ENCODE measurements at places on chromosomes 3 and 15.

- DNase-seq, result no peak
Observed at GRCh38 chr3:94359996-94360395, 297.1 kb downstream of the NSUN3 start.

DNA sequence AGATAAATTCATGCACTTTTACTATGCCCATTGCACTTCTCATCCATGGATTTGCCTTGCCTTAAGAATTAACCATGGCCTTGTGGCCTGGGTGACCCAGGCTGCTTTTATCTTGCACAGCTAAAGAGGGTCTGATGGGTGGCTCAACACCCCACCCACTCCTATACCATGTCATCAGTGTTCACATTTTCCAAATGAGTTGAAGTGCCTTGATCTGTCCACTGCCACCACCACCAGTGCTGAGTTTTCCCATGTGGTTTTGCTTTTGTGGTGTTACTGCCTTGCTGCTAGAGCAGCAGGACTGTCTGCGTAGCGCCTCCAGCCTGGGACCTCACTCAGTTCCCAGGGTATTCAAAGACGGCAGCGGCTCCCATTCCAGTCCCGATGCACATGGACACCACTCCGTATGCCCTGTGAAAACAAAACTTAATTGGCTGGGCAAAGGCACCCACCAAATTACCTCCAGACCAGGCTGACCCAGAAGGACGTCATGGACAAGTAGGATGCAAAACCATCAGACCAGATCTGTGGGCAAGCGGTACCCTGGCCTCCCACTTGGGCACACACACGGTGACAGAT lies 14.1 kb downstream of the ACAA1 start:
- peak; percentile 51 for DNase-seq

DNA sequence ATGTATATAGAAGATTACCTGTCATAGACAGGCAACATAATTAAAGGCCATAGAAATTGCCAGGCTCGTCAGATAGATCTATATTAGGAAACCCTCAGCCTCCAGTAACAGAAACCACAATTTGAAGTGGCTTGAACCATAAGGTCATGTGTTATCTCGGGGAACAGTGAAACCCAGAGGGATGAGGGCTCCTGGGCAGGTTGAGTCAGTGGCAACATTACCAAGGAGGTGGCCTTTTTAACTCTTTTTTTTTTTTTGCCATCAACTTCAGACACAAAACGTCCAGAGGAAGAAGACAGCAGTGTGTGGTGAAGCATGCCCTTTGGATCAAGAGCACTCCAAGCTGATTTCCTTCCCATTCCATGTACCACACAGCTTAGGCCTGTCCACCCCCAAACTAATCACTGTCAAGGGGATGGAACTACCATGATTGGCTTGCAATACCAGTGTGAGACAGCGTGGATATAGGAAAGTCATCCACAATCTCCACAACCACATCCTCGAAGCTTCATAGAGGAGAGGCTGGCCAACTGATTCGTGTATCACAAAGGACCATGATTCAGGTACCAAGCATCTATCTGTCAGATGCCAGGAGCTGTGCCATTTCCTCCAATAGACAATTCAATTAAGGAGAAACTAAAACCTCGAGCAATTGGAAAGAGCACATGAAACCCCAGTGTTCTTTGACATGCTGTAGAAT lies 999 bp upstream of the KIF7 start:
- no peak for DNase-seq

DNA sequence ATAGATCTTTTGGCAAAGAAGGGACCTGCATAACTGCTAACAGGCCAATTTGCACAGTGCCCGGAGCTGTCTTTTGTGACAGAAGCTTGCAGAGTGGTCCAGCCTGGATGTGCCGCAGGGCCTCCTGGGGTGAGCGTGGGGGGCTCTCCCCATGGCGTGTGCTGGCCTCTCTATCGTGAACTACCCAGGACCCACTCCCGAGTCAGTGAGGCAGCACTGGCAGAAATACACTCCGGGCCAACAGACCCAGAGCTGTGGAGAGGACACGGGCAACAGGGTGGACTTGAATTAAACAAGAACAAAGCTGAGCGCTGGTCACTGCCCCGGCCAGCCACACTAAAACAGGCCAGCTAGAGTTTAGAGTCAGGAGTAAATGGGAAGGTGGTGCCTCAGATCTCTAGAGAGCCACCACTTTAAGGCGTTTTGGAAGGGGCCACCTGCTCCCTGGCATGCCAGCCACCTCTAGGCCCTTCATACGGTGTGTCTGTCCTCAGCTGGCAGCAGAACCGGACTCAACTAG lies 152.1 kb downstream of the KLF13 start:
- no peak for DNase-seq

- DNase-seq, result peak; percentile 84
Observed at GRCh38 chr15:81296673-81297072, 27.3 kb downstream of the STARD5 start.

- DNase-seq, result no peak
Observed at GRCh38 chr15:62416526-62416925, 251.4 kb upstream of the C2CD4B start.

DNA sequence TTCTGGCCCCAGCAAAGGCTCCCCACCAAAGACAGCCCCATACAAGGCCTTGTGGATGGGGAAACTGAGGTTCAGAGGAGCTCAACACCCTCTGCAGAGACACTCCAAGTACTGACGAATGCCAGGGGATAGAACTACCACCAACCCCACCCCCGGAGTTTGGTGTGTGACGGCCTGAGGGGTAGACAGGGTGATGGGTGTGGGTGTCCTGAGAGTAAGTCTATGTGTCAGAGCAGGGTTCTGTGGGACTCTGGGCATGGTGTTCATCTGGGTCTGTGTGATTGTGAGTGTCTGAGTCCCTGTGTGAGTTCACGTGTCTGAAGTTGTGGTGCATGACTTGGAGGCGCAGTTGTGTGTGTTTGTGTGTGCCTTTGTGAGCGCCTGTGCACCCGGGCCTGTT lies 7.4 kb downstream of the PTH1R start:
- no peak for DNase-seq

DNA sequence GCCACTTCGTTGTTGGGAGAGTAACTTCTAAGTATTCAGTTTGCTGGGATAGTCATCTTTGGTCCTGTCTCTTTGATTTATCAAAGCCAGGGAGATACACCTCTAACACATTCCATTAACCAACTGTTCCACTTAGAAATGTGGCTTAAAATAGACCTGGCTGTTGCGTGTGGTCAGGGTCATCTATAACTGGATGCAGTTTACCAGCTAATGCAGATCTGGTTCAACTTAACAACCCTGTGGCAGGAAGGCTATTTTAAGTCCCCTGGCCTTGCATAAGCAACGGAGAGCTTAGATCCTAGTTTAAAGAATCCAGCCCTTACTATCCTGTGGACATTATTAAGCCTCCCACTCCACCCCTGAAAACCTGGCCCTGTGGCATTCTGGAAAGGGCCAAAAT lies 28.1 kb upstream of the CAPN3 start:
- DNase-seq, result no peak

- no peak for DNase-seq
Observed at GRCh38 chr3:43515208-43515917, 106.4 kb downstream of the ANO10 start.

GRCh38 chr3:18512007-18512406 lies 86.9 kb upstream of the SATB1 start:
- no peak for DNase-seq

DNA sequence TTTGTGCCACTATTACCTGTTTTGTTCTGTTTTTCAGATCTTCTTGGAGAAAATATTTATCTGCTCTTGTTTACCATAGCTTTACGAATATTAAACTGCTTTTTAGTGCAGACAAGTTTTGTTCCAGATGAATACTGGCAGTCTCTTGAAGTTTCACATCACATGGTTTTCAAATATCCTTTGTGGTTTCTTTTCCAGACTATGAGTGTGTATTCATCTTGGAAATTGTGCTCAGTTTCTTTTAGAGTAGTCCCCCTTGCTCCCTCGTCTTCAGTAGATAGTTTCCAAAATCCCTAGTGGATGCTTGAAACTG lies 1.2 kb downstream of the PIGB start:
- DNase-seq, result no peak

- DNase-seq, result no peak
Observed at GRCh38 chr3:147540921-147541320, 131.8 kb downstream of the ZIC1 start.

DNA sequence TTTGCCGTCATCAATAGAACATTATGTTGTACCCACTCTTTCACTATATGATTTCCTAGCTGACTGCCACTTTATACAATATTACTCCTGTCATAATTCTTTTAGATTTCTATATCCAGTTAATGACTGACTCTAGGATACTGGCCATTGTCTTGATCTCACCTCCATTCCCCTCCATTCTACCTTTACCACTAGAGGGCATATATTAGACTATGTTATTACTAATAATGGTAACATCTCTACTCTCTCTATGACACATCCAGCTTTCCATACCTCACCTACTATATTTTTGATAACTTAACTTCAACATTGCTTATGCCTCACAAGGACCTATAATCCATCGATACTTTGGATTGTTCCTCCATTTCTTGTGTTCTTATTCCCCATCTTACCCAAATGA lies 31.4 kb upstream of the POU1F1 start:
- DNase-seq, result no peak

- DNase-seq, result peak; percentile 94
Observed at GRCh38 chr3:127574880-127575878, 15.4 kb downstream of the TPRA1 start.

DNA sequence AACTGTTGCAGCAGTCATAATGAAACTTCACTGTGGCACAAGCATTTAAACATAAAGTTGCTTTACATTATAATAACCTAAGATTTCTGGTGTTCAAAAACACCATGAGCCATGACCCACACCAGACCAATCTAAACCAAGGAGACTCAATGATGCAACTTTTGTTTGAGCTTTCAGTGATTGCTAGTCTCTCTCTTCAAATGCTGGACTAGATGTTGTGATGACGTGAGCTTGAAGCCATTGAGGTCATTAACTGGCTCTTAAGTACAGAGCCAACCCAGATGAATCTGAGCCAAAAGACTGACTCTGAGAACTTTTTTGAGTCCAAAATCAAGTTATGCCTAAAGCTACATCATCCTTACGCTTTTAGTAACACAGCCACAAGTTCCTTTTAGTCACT lies 36.5 kb downstream of the ATR start:
- no peak for DNase-seq

GRCh38 chr3:107907996-107908395 lies 182.8 kb downstream of the CD47 start:
- no peak for DNase-seq

- DNase-seq, result no peak
Observed at GRCh38 chr3:2656806-2657777, 453.1 kb downstream of the IL5RA start.

DNA sequence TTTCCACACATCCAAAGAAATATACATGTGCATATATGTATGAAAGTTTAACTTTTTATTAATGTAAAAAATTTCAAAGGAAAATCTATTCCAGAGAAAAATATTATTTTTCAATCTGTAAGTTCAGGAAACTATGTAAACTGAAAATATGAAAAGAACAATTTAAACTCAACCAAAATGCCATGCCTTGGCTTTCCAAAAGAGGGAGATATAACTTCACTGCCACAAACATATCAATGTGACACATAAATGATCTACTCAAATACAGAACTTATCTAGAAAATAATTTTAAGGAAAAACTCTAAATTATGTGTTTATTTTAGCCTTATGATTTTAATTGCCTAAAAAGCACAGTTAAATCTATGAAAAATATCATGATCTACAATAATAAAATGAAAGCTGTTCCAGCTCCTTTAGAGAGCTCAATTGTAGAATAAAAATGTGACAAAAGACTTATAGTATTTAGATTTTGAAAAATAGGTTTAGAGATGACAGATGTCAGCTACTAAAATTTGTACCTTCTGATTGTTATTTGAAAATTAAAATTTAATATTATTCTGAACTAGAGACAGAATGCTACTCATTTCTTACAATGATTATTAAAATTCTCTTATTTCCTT lies 94.8 kb downstream of the GBE1 start:
- no peak for DNase-seq

- no peak for DNase-seq
Observed at GRCh38 chr3:185766329-185767001, 58.4 kb downstream of the IGF2BP2 start.

DNA sequence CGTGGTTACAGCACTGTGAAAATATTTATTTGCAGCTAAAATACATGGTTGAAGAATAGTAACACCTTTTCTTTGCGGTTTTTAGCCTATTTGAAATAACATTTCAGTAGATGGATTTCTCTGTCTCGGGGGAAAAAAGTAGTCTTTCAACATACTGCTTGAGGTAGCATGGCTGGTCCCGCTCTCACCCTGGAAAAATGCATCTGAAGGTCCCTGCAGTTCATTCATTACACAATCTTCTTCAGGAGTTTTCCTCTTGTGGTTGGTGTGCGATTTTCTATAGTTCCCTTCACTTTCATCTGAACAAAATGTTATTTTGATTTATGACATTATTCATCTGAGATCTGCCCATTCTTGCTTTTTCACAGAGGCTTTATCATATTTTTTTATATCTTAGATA lies 75.9 kb downstream of the STRIT1 start:
- no peak for DNase-seq

GRCh38 chr3:183378008-183378407 lies 50.4 kb downstream of the MCF2L2 start:
- DNase-seq, result no peak

- no peak for DNase-seq
Observed at GRCh38 chr3:89340408-89340807, 233.0 kb downstream of the EPHA3 start.

Data from activated CD8-positive, alpha-beta memory T cell treated with anti-CD3 and anti-CD28 coated beads for 24 hours (primary cell).